ENCODE measurements at places on chromosomes 4 and X. TPM values are rescaled to one million over a fixed set of nuclear protein-coding genes. Genes with fewer than 3 reads are reported as not detected.

GRCh38 chr4:102751941-102752340 is 8.8 kb downstream of the MANBA start:
- peaks cover 2% of the 10 kb centered on the region for H3K4me1 ChIP-seq
- H3K36me3 ChIP-seq, result peaks cover 7% of the 10 kb centered on the region
- DNase-seq, result no peak

DNA sequence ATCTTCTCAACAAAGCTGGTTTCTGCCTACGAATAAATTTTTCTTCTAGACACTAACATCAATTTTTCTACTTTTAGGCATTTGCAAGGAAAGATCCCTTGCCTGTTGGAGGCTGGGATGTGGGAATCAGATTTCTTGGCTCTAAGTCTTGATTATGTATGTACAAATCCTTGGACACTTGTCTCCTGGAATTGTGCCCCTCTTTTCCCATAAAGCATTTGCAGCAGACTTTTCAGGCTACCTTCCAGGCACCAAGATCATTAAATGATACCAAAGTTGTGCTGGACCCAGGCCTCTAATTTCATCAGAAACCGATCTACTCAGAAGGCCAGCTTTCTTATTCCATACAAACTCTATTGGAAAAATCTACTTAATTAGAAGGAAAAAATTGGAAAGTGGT is 339.5 kb upstream of the DIPK2B start:
- no peaks in the 10 kb centered on the region for H3K36me3 ChIP-seq
- no peaks in the 10 kb centered on the region for H3K4me1 ChIP-seq
- no peak overlapping the region for H3K4me3 ChIP-seq
- DNase-seq, result no peak
- H3K27ac ChIP-seq, result no peak overlapping the region
- no peaks in the 10 kb centered on the region for H3K27me3 ChIP-seq

DNA sequence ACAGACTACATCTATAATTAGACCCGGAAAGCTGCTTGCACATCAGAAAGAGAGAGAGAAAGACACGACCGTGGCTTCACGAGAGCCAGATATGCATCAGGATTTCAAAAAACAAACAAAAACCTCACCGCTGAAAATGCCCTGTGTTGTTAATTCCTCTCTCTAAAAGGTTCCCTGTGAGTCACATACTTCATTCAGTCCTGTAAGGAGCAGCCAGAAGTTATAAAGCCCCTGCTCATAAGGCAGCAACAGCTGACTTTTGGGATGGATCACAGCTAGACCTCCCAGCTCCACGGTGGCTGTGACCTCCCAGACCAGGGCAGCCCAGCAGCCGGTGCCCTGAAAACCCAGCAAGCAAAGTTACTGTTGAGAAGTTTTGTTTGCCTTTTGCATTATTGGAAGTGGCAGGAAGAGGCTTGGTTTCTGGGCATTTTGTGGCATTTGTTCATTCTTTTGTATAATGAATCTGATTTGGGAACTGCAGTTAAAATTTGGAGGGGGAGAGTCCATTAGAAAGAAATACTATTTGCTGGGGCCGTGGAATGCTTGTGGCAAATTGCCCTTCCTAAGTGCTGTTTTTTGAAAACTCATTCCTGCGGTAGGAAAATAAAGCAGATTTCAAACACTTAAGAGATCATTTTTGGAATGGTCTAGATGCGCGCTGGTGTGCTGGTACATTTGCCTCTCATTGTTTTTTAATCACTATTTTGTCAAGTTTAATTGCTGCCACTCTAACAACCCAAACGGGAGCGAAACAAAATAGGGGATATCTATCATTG is 520.4 kb downstream of the BCOR start:
- H3K27ac ChIP-seq, result no peak overlapping the region
- no peak for DNase-seq
- H3K36me3 ChIP-seq, result no peaks in the 10 kb centered on the region
- peaks cover 2% of the 10 kb centered on the region for H3K4me1 ChIP-seq

DNA sequence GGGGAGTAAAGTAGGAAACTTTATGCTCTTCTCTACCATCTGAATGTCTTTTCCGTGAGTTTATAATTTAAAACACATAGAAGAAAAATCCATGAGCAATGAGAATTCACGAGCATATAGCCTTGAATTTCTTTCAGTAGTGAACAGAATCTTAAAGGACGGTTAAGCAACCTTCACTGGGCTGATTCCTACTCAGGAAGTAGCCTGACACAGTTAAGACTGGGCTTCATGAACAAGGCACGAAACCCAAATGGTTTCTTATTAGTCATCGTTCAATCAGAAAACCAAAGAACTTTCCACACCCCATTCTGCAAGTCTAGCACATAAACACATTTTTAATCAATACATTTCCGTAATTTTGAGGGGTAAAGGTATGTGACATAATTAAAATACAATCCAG is 95.8 kb downstream of the SH3KBP1 start:
- DNase-seq, result peak; percentile 25
- H3K27ac ChIP-seq, result no peak overlapping the region
- H3K4me3 ChIP-seq, result no peak overlapping the region
- H3K4me1 ChIP-seq, result no peaks in the 10 kb centered on the region
- no peaks in the 10 kb centered on the region for H3K27me3 ChIP-seq
- no peaks in the 10 kb centered on the region for H3K36me3 ChIP-seq

GRCh38 chr4:15636818-15637217 is 18.3 kb downstream of the FBXL5 start:
- H3K36me3 ChIP-seq, result peaks cover 35% of the 10 kb centered on the region
- no peaks in the 10 kb centered on the region for H3K4me1 ChIP-seq
- no peak for DNase-seq
- H3K27ac ChIP-seq, result no peak overlapping the region

DNA sequence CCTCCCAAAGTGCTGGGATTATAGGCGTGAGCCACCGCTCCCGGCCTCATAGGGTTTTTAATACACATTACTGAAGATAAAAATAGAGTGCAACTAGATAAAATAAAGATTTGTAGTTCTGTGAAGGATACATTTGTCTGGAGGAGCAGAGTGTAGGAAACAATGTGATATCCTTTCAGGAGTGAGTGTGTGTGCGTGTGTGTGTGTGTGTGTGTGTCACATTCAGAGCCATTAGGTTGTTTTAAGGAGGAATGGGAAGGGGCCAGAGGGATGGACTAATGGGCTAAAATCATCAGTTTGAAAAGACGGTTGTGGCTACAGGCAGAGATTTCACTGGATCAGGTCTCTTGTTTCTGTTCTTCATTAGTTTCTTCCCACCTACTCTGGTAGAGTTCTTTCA is 40.0 kb downstream of the RBPJ start:
- DNase-seq, result no peak
- no peaks in the 10 kb centered on the region for H3K27me3 ChIP-seq
- no peak overlapping the region for H3K27ac ChIP-seq
- H3K4me3 ChIP-seq, result no peak overlapping the region

DNA sequence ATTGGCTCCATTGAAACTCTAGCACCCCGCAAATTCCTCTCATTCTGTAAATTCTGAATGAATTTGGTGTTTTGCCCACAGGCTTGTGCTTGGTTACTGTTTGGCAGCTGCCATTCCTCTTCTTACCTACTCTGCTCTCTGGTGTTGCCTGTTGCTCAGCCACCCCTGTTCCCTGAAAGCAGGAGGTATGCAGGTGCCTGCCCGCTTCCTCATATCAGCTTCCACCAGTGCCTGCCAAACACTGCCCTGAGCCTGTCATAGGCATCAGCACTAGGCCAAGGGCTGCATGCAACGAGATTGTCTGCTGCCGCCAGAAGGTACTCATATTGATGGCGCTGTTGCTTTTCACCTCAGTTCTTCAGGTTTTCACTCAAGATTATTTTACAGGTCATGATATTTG is 978.1 kb downstream of the C4orf33 start:
- no peak overlapping the region for H3K27ac ChIP-seq
- H3K4me3 ChIP-seq, result no peak overlapping the region
- no peak for DNase-seq
- H3K36me3 ChIP-seq, result no peaks in the 10 kb centered on the region

- H3K4me3 ChIP-seq, result no peak overlapping the region
- peaks cover 1% of the 10 kb centered on the region for H3K27me3 ChIP-seq
- H3K4me1 ChIP-seq, result no peaks in the 10 kb centered on the region
- no peak overlapping the region for H3K27ac ChIP-seq
- no peaks in the 10 kb centered on the region for H3K36me3 ChIP-seq
Measured at GRCh38 chrX:135596495-135596894, 76.0 kb downstream of the INTS6L start.

DNA sequence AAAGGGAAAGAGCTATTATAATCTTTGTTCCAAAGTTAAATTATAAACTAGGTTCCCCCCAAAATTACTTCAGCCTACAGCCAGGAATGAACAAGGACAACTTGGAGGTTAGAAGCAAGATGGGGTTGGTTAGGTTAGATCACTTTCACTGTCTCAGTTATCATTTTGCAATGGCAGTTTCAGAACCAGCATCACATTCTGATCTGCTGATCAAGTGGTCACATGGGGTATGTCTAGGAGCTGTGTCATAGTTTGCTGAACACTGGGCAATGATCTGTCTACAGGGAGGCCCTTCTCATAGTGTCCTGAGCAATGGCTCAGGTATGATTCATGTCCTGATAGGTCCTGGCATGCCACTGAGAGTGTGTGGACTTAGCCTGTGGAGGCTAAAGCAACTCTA is 41.6 kb upstream of the XIAP start:
- H3K27ac ChIP-seq, result no peak overlapping the region
- DNase-seq, result peak; percentile 84
- peaks cover 3% of the 10 kb centered on the region for H3K4me1 ChIP-seq
- H3K27me3 ChIP-seq, result no peaks in the 10 kb centered on the region
- H3K36me3 ChIP-seq, result no peaks in the 10 kb centered on the region

- H3K4me1 ChIP-seq, result no peaks in the 10 kb centered on the region
- H3K36me3 ChIP-seq, result no peaks in the 10 kb centered on the region
Measured at GRCh38 chrX:118370921-118371624, 25.2 kb downstream of the WDR44 start.

DNA sequence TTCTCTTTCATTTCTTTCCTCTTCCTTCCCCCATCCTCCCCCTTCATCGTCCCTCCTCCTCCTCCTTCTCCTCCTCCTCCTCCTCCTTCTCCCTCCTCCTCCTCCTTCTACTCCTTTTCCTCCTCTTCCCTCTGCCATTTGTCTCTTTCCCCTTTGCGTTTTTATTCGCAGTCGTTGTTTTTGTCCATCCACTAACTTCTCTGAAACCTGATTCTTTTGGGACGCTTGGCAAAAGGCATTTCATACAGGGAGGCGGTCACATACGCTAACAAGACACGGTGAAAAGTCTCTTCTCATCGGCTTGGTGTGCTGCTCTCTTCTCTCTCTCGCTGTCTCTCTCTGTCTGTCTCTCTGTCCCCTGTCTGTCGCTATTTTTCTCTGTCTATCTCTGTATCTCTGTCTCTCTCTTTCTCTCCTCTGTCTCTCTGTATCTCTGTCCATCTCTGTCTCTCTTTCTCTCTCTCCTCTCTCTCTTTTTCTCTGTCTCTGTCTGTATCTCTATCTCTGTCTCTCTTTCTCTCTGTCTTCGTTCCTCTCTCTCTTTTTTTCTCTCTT is 5.4 kb upstream of the SHOX start:
- no peak overlapping the region for H3K4me3 ChIP-seq
- no peaks in the 10 kb centered on the region for H3K36me3 ChIP-seq
- no peak for DNase-seq
- H3K4me1 ChIP-seq, result no peaks in the 10 kb centered on the region
- no peak overlapping the region for H3K27ac ChIP-seq

DNA sequence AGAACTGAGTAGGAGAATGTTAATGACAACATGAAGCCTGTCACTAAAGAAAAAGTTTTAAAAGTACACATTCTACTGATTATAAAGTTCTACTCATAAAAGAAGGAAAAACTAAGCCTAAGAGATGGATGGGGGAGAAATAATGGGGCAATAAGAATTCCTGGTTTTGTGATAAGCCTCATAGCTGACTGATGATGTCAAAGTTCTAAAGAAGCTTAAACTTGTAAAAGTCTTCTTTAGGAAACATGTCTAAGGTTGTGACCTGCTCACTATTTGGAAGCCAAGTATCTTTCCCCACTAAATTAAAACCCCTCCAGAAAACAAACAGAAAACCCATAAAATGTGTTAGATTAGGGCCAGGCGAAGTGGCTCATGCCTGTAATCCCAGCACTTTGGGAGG is 232.9 kb upstream of the GIMD1 start:
- no peaks in the 10 kb centered on the region for H3K36me3 ChIP-seq
- DNase-seq, result no peak
- H3K27me3 ChIP-seq, result no peaks in the 10 kb centered on the region
- no peak overlapping the region for H3K27ac ChIP-seq
- H3K4me1 ChIP-seq, result no peaks in the 10 kb centered on the region
- H3K4me3 ChIP-seq, result no peak overlapping the region

GRCh38 chrX:43882294-43882681 is at the start of gene MAOB:
Gene MAOB, minus strand, starts transcription at chrX:43882450. Its CDS starts 151 bp downstream, at chrX:43882299.
- no peak within 1 kb of the TSS for H3K4me3 ChIP-seq
- no peaks in the 10 kb centered on the region for H3K4me1 ChIP-seq
- no peak for DNase-seq
- H3K27me3 ChIP-seq, result peaks cover 17% of the 10 kb centered on the region
- no peaks in the 10 kb centered on the region for H3K36me3 ChIP-seq
- no peak within 1 kb of the TSS for H3K27ac ChIP-seq

DNA sequence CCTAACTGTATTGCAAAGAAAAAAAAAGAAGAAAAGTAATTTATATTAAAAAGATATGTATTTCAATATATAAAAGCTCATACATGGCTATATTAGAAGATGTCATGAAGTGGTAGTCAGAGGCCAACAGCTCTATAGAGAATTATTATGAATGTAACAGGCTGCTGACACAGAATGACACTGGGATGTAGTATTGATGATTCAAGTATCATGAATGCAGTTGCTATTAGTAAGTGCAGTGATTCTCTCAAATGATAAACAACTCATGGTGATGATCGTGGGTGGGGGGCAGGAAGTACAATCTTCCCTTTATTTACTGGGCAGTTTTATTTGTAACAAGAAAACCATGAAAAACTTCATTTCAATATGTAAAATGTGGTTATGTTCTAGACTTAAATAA is 124.6 kb downstream of the COL4A6 start:
- no peak overlapping the region for H3K4me3 ChIP-seq
- H3K27ac ChIP-seq, result no peak overlapping the region
- no peaks in the 10 kb centered on the region for H3K27me3 ChIP-seq
- DNase-seq, result peak; percentile 60
- H3K36me3 ChIP-seq, result no peaks in the 10 kb centered on the region
- peaks cover 2% of the 10 kb centered on the region for H3K4me1 ChIP-seq

DNA sequence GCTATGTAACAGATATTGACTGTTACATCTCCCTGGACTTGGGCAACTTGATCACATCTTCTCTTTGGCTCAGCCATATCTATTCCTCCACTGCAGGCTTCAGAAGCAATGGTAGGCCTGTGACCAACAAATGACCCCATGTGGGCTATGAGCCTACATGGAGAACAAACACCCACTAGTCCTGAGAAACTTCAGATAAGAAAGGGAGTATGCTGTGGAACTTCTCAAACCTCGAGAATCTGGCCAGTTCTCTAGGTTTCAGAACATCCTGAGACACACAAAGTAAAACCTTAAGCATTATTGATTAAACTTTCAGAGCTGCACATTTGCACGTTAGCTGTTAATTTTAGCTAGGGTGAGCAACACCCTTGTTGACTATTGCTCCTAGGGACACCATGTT is 16.3 kb downstream of the RBMX2 start:
- H3K27me3 ChIP-seq, result no peaks in the 10 kb centered on the region
- H3K4me3 ChIP-seq, result no peak overlapping the region
- H3K4me1 ChIP-seq, result no peaks in the 10 kb centered on the region

Gene SPON2
- 21.1 TPM for total RNA-seq

Gene CPE
- 3.6 TPM for total RNA-seq

Gene TEX13B
- not detected for total RNA-seq

Gene VEGFC
- 26.9 TPM for total RNA-seq

Gene AVPR2
- total RNA-seq, result not detected

Gene EDA2R
- total RNA-seq, result 23.8 TPM

Gene NLRP2B
- total RNA-seq, result not detected

Gene RADX
- total RNA-seq, result 2.2 TPM

Gene SFRP2
- total RNA-seq, result not detected

Gene MTNR1A
- total RNA-seq, result not detected

Gene ATP7A
- total RNA-seq, result 22.4 TPM

Gene VCX3B
- not detected for total RNA-seq

Gene VGLL1
- not detected for total RNA-seq

Gene INTU
- total RNA-seq, result 12.5 TPM

Gene WDFY3
- 59.7 TPM for total RNA-seq

Gene C4orf50
- total RNA-seq, result not detected

Measured in IMR-90 (cell line).